GM23248 (cell line): ENCODE measurements at places on chromosomes 1 and 21.

GRCh38 chr1:18703041-18703621 lies 72.5 kb downstream of the PAX7 start:
- DNase-seq, result no peak

- DNase-seq, result peak; percentile 85
These were observed 125.2 kb upstream of the DPYD start for GRCh38 chr1:98045767-98046641.

GRCh38 chr1:91754816-91755580 lies 131.0 kb downstream of the TGFBR3 start:
- peak; percentile 80 for DNase-seq

GRCh38 chr1:30895382-30895943 lies 13.1 kb downstream of the SDC3 start:
- DNase-seq, result no peak

DNA sequence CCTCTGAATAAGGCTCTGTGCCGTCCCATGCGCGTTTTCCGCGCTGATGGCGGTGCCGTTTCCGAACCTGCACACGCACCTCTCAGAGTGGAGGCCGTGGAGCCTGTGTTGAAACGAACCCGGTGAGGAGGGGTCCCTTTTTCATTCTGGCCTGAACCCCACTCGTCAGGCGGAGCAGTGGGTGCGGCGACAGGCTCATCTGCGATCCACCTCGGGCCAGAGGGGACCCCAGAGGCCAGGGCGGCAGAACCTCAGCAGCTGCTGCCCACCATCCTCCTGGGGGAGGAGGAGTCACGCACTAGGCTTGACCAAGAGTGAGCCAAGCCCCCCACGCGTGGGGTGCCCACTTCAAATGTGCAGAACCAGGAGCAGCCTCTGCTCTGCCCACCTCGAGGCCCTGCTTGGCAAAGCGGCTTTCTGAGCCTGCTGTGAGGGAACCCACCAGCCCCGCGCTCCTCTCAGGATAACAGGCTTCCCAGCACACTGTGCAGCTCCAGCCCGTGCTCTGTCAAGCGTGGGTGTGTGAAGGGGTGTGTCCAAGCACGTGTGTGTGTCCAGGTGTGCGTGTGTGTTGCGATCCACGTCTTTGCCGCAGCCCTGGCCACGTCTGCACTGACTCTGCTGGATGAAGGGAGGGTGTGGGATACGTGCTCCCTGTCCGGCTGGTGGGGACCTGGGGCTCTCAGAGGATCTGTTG lies 6.8 kb downstream of the PRDM16 start:
- no peak for DNase-seq

DNA sequence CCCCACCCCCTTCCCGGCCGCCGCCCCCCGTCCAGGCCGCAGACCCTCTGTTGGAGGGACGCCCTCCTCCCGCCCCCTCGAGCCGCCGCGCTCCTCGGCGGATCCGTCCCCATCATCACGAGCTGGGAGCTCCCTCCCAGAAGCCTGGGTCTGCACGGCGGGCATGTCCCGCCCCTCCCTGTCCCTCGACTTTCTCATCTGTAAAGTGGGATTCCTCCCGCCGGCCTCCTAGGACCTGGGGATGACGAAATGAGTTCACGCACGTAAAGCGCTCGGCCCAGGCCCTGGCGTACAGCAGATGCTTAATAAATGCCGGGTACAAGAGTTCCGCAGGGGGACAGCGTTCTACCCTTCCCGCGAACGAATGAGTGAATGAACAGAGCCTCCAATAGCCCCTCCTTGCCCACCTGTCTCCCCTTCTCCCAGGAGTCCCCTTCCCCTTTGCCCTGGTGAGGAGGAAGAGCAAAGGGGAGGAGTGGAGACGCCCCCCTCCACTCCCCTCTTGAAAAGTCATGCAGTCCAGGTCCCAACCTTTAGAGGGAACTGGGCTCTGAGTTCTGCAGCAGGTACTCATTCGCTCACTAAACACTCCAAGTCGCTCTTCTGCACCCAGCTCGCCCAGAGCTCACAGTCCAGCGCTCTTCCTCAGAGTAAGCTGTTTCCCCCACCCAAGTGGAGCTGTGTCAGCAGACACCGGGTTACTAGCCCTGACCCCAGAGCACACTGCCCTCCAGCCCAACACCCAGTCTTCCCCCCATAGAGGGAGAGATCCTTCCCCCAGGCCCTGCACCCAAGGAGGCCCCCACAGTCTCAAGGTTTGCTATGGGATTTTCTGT lies 16.8 kb downstream of the RAP1GAP start:
- DNase-seq, result no peak

GRCh38 chr1:24123611-24124010 lies 11.7 kb upstream of the MYOM3 start:
- no peak for DNase-seq

- DNase-seq, result peak; percentile 69
These were observed 3.7 kb downstream of the ZBED6 start for GRCh38 chr1:203799157-203799556.

DNA sequence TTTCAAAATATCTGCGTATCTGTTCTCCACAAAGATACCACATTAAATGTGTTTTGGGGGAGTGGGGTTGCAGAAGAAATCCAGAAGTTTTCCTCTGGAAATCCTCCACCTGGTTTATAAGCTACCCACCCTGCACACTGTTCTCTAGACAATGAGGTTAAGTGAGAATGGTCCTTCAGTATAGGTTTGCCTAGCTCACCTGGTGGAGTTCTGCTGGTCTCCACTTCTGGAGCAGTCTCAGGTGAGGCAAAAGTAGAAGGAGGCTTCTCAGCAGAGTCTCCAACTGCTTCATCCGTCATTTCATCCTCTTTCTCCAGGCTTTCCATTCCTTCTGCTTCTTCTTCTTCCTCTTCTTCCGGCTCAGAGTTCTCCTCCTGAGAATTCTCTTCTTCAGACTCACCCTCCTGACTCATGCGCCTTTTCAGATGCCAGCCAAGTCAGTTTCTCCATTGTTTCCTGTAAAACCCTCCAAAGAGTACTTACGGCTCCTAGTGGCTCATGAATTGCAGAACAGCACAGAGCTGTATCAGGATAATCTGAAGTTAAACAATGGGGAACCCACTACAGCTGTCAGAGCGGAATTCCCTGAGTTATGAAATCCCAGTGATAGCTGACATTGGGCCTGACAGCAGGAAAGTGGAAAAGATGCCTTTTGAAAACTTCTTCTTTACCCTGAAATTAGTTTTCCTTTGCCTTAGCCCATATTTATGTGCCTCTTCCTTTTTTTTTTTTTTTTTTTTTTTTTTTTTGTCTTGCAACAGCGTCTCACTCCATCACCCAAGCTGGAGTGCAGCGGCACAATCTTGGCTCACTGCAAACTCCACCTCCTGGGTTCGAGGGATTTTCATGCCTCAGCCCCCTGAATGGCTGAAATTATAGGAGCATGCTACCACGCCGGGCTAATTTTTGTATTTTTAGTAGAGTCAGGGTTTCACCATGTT lies 38.5 kb downstream of the MSTO1 start:
- peak; percentile 92 for DNase-seq

- DNase-seq, result peak; percentile 42
These were observed 994 bp downstream of the RO60 start for GRCh38 chr1:193060406-193060805.

DNA sequence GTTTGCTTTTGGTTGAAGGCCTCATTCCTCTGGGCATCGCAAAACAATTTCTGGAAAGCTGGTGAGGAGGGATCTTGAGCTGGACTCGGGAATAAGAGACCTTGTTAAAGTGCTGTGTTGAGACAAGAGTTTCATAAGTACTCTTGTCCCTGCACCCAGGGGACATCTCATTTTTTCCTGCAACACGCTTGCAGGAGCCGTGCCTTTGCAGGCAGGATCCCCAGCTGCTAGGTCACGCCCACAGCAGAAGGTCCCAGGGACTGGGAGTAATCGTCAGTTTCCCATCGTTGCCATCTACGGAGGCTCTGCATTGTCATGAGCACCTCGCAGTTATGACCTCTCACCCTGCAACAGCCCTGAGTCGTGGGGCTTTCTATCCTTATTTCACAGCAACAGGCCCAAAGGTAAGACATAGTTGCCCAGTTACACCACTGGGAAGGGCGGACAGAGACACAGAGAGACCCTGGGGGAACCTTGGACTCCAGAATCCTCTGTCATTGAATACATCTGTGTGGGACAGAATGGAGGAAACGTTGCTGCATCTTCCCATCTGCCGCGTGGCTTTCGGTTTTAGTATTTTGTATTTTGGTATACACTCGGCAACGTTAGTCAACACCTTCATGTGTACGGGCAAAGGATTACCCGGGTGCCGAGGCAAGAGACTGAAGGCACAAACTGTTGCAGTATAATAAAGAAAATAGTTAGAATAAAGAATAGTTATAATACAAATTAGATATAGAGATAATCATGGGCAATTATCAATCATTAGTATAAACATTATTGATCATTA lies 60.4 kb upstream of the DMRTB1 start:
- no peak for DNase-seq

GRCh38 chr1:74246315-74246714 lies 11.1 kb downstream of the TNNI3K start:
- no peak for DNase-seq
